ENCODE measurements at places on chromosomes 4 and X.

GRCh38 chr4:102042871-102043802 is 252.6 kb downstream of the BANK1 start:
- no peak for DNase-seq

DNA sequence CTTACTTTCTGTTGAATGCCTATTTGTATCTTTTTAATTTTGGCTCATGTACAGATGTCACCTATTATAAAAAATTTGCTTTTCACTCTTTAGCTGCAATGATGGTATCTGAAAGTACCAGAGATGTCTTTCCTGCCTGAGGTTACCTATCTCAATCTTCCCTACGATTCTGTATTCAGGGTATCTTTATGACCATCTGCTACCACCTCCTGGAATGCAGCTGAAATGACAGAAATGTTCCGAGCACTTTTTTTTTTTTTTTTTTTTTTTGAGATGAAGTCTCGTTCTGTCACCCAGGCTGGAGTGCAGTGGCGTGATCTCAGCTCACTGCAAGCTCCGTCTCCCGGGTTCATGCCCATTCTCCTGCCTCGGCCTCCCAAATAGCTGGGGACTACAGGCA is 136.4 kb downstream of the REPS2 start:
- no peak for DNase-seq

DNA sequence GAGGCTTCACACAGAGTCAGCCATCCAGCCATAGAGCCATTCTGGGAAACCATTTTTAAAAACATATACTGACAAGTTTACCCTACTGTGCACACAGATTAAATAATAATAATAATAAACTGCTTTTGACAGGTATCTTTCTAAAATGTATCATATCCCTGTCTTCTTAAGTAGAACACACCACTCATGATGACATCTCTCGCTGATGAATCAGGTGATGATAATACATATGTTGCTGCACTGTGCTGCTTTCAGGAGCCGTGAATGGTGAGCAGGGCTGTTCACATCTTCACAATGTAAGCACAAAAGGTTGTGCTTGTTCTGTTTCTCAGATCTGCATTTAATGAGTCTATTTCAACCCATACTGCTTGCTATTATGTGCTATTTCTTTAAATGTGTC is 3.5 kb downstream of the MTNR1A start:
- DNase-seq, result no peak

- no peak for DNase-seq
These were observed 111.2 kb downstream of the TBL1X start for GRCh38 chrX:9576059-9576458.

DNA sequence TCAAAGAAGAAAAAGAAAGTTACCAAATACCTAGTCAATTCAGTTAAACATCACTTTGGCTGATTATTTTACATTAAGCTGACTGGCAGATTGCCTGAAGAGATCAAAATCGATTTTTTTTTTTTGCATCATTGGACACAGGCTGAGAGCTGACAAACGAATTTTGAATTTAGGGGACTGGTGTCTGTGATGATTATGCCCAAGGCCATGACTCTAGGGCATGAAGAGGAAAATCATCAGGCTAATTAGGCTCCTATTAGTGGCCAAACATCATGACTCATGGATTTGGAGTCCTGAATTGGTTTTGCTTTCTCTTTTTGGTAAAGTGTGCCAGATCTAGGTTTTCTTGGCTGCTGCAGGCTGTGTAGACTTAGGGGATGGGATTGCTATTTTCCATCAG is 829.3 kb upstream of the LCORL start:
- DNase-seq, result no peak

- DNase-seq, result peak; percentile 46
These were observed 66.3 kb downstream of the ZFYVE28 start for GRCh38 chr4:2352171-2352570.

DNA sequence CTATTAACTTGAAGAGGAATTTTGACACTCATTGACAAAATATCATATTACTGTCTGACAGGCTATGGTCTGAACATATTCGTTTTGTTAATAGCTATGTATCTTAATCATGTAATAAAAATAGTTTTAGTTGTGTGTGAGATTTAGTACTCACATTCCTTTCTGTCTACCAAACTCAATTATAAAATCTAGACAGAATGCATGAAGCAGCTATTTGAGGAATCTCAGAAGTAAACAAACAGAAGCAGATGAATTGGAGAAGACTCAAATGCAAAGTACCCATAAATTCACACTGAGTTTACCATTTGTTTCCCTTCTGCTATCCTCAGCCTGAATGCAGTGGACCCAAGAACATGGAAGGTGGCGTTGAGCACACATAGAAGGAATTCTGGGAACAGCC is 841.6 kb upstream of the AADAT start:
- DNase-seq, result no peak

DNA sequence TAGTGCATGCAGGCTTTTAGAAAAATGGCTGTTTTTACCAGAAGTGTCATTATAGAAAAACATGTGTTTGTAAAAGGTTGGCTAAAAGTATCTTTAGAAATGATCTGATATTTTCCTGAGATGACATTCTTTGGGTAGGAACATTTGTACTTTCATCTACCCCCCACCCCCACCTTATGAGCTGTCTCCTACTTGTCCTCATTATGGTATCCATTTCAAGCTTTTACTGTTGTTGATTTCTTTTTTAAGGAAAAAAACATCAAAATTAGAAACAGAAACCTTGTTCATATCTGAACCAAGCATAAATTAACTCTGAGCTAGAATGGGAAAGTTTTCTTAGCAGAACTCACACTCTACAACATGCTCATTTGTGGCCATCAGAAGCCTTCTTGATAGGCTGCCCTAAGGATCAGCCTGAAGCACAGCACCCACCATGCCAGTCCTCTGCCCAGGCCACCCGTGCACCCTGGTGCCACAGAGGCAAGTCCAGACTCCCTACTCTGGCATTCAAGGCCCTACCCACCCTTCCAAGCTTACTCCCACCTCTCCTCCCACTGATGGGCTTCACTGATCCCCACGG is 49.4 kb downstream of the NSG1 start:
- no peak for DNase-seq

GRCh38 chr4:187903700-187904099 is 91.9 kb upstream of the ZFP42 start:
- DNase-seq, result no peak

DNA sequence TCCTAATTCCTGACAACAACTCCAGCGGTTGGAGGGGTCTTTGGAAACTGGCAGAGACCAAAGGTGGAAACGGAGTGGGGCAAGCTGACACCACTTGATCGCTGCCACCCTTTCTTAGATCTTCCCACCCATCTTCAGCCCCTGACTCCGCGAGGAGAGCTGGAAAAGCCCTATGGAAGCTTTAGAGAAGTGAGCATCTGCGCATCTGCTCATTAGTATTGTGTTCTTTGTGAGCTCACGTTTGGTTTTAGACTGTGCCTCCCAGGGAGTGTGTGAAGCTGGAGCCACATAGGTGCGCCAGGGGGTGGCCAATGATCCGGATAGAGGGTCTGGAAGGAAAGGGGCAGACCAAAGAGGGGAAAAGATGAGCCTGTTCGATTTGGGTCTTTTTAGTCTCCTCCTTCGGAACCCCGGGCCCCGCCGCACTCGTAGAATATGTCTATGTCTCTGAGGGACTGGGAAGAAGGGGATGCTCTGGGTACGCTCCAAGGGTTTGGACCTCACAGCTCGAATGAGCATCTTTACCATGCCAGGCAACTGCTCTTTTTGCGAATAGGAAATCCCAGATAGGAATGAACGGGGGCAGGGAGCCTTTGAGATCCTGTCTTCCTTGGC is 578 bp upstream of the DKK2 start:
- DNase-seq, result no peak

DNA sequence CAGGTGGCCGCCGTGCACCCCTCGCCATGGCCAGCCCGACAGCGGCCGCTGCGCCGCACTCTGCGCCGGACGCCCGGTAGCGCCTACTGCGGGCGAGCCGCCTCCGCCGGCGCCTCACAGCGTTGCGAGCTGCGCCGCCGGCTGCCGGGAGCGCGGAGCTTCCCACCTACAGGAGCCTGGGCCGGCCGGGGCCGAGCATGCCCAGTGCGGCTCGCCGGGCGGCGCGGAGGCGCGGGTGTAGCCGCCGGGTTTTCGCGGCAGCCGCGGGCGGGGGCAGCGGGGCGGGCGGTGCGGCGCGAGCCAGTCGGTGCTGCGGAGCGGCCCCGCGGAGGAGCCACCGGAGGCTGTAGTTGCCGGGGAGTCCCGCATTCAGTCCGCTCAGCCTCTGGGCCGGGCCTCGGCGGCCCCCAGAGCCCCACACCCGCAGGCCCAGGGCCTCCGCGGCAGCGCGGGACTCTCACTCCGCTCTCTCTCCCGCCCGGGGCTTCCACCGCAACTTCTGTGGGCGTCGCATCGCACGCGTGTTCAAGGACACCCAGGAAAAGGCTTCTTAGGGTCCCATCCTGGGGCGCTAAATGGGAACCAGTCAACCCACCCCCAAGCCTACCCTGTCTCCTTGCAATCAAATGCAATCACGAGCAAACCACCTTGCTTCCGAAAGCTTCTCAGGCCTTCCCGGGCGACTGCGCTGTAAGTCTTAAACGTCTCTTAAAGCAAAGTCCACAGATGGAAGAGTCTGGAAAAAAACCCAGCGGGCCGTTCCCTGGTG is at the start of gene MFAP3L:
MFAP3L (minus strand) TSS at position 143 of the 769 bp plus-strand sequence. CDS start 20,518 bp downstream, outside the sequence.
- peak; percentile 81 for DNase-seq

GRCh38 chr4:112765317-112765974 is 128.5 kb downstream of the LARP7 start:
- DNase-seq, result no peak

DNA sequence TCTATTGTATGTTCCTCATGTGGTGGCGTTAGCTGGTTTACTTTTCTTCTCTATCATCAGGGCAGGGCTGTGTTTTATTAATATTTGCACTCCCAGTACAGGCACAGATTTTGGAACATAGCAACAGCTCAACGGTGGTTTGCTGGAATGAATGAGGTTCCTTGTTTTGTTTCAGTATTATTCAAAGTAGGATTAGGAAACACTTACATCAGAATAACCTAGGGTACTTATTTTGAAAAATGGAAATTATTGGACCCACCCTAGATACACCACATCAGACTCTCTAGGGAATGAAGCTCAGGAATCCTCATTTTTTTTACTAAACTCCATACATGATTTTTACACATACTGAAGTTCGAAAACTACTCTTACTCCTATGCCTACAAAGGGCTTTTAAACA is 108.8 kb upstream of the ENPEP start:
- no peak for DNase-seq

DNA sequence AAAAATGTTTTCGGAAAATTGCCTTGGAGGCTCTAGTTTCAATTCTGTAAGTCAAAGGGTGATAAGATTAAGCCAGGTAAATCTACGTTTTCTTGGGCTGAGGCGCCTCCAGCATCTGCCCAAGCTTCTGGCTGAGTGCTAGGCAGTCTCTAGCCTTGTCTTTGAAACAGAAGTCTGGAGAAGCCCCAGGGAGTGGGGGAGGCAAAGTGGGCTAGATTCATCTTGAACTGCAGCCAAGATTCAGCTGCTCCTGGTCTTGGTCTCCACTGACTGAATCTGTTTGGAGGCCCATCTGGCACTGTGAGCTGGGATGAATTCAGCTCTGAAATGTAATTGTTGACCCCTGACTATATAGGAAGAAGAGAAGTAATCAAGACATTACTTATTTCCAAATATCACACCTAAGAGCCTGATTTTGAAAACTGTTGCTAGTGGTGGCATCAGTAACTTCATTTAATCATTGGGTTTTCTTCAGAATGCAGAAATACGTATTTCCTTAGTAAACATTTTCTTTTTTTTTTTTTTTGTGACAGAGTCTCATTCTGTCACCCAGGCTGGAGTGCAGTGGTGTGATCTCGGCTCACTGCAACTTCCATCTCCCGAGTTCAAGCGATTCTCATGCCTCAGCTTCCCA is 187.3 kb upstream of the LEF1 start:
- DNase-seq, result no peak

DNA sequence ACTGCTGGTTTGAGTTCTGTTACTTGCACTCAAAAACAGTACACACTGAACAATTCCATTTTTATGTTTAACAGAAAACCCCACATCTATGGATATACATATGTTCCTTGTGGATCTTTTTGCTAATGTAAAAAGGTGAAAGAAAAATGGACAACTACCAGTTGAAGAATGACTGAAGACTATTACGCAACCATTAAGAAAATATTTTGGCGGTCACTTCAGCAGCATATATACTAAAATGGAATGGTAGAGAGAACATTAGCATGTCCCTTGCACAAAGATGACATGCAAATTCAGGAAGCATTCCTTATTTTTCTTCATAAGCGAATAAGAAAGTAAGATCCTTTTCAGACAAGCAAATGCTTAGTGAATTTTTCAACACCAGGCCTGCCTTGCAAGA is 84.6 kb upstream of the FMR1 start:
- DNase-seq, result no peak

DNA sequence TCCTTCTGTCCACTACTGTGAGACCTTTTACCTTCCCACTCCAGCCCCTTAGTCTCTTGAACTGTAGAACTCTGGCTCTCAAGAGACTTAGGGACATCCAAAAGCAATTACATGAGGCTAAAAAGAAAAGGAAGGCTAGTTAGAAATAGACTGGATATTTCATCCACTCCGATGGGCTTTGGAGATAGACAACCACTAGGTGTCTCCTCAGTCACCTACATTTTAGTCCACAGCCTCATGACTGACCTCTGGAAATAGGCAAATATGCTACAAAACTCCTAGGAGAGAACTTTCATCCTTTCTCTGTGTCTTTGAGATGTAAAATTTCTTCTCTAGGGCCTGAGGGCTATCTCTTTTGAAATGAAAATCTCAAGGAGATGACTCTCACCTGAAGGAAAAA is 45.1 kb upstream of the LAMP2 start:
- DNase-seq, result no peak

DNA sequence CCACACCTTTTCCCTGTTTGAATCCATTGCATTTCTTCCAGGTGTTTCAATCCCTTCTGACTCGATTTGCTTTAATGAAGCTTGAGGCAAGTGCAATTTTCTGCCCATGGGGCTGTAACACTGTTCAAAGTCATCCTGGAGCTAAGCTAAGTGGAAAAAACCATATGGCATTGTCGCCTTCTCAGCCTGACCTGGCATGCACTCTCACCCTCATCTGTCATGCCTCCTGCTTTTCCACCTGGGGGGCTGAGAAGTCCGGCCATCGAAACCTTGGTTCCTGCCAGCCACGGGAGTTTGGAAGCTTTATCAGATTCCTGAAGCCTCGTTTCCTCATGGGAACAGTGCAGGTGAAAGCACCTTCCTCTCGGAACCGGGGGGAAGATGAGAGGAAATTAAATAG is 38.2 kb downstream of the WFS1 start:
- no peak for DNase-seq

- no peak for DNase-seq
These were observed 166.4 kb upstream of the AFF2 start for GRCh38 chrX:148333989-148334388.

Data from breast epithelium (tissue), 4 donors.